Mononuclear cell (primary cell): ENCODE measurements at places on chromosomes 16 and 17. TPM values are rescaled to one million over a fixed set of nuclear protein-coding genes. Genes with fewer than 3 reads are reported as not detected.

The ITGAD gene
- total RNA-seq, result under 0.01 TPM

The MEOX1 gene
- 0.42 TPM for total RNA-seq

The PIK3R6 gene
- total RNA-seq, result 1.5 TPM

The NHERF2 gene
- total RNA-seq, result 0.84 TPM

The SCN4A gene
- under 0.01 TPM for total RNA-seq

The TPSG1 gene
- total RNA-seq, result not detected

The ASGR1 gene
- 4.6 TPM for total RNA-seq

The EPX gene
- under 0.01 TPM for total RNA-seq

The CLEC18B gene
- not detected for total RNA-seq

The MLKL gene
- total RNA-seq, result 17.6 TPM

The PIK3R5 gene
- 184 TPM for total RNA-seq

The RETREG3 gene
- total RNA-seq, result 34.7 TPM

The KRTAP4-5 gene
- not detected for total RNA-seq

The CDH15 gene
- total RNA-seq, result not detected

The SPECC1 gene
- total RNA-seq, result 48.4 TPM

The CLN3 gene
- 17.2 TPM for total RNA-seq

The ODAD4 gene
- total RNA-seq, result not detected

The SLC16A13 gene
- total RNA-seq, result 0.42 TPM

The ALDH3A1 gene
- total RNA-seq, result not detected

The GPR139 gene
- total RNA-seq, result not detected

The PRSS8 gene
- not detected for total RNA-seq

The TEKT5 gene
- total RNA-seq, result not detected

The TPPP3 gene
- 5.6 TPM for total RNA-seq

The ITGAX gene
- total RNA-seq, result 190 TPM

The PABPN1L gene
- total RNA-seq, result not detected

The MYH4 gene
- not detected for total RNA-seq

The CETP gene
- total RNA-seq, result 0.52 TPM

The COX10 gene
- 17.5 TPM for total RNA-seq

The CACNA1G gene
- total RNA-seq, result under 0.01 TPM

The LUC7L3 gene
- total RNA-seq, result 72.9 TPM

The TBC1D3G gene
- total RNA-seq, result not detected

The MYH8 gene
- total RNA-seq, result not detected

The GNG13 gene
- not detected for total RNA-seq

The BCAR1 gene
- 0.10 TPM for total RNA-seq

The CACNA1H gene
- total RNA-seq, result 0.52 TPM

The FBXO39 gene
- total RNA-seq, result 0.73 TPM

The HSBP1 gene
- 14.4 TPM for total RNA-seq

The SCGB1C2 gene
- not detected for total RNA-seq

The ZNF624 gene
- 5.2 TPM for total RNA-seq
